AG08396 (cell line): ENCODE measurements at places on chromosomes 13 and 19.

GRCh38 chr19:18208098-18208951 lies 4.5 kb upstream of the RAB3A start:
- peak; percentile 89 for DNase-seq

GRCh38 chr13:31767175-31767900 lies 28.0 kb downstream of the RXFP2 start:
- DNase-seq: peak; percentile 48

- DNase-seq: no peak
Observed at GRCh38 chr13:39895254-39895653, 239.8 kb downstream of the COG6 start.

DNA sequence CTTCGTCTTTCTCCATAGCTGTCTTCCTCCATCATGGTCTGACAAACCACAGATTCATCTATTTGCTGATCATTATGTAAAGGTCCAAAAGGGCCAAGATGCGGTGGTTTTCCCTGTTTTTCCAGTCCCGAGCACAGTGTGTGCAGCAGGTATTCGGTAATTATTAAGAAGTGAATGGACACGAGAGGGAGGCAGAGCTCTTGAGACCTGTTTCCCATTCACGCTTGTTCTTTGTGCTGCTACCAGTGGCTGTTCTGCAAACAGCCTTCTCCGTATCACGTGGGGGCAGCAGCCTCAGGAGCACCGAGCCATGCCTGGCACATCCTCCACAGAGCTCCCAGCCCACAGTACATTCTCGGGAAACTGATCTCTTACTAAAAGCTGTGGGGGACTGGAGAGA lies 50.3 kb downstream of the CCDC70 start:
- DNase-seq: no peak

GRCh38 chr13:22114630-22115311 lies 443.9 kb downstream of the FGF9 start:
- DNase-seq: peak; percentile 29

- DNase-seq: no peak
Observed at GRCh38 chr13:73321043-73321442, 262.2 kb downstream of the KLF5 start.
